Right atrium auricular region (tissue), 2 donors: ENCODE measurements at places on chromosomes 7 and 10.

- DNase-seq, result no peak
Observed at GRCh38 chr10:119940487-119940886, 48.0 kb downstream of the SEC23IP start.

- no peak for DNase-seq
Observed at GRCh38 chr7:125746510-125746909, 816.9 kb upstream of the POT1 start.

DNA sequence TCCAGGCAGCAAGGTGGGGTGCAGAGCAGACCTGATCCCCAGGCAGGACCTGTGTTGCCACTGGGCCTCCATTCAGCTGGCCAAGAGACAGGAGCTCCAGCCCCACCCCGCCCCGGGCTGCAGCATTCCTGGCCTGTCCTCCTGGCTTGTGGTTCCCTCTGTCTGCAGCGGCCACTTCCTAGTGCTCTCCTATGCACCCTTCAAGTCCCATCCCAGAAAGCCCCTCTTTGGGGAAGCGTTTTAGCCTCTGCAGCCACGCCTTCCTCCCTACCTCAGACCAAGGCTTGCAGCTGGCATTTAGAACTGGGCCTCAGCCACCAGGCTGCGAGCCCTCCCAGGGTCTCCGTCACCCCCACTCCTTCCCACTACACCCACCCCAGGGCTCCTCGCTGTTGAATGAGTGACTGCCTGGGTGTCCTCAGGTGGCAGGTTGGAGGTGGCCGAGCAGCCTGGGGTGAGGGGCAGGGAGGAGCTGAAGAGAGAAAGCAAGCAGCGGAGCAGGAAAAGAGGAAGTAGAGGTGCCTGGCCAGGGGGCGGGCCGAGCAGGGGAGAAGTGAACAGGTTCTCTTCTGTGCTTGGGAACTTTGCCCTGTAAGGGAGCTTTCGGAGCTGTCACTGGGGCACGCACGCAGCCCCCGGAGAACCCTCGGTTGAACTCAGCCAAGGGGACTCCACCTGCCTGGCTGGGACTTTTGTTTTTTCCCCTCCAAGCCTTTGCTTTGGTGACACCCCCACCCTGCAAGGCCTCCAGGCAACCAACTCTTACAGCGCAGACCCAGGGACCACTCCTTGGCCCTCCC, 109.1 kb upstream of the TNRC18 start:
- no peak for DNase-seq

GRCh38 chr7:5693529-5693928, 87.9 kb downstream of the RNF216 start:
- no peak for DNase-seq

DNA sequence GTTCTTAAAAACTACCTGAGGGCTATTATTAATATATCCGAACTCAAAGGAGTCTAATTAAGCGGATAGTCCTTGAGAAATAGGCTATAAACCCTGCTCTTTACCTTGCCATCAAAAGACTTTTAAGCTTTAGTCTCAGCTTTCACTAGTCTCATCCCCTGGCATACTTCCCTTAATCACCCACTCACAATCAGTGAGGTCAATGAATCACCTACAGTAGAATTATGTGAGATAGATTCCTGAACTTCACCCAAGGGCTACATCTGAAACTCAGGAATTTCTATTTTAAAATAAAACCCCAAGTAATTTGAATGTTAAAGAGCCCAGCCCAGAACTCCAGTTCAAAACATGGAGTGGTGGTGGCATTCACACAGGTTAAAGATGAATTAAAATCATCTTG, 108.7 kb downstream of the ETV1 start:
- DNase-seq, result no peak

GRCh38 chr7:107326061-107326460, 143.8 kb upstream of the GPR22 start:
- DNase-seq, result no peak

- DNase-seq, result no peak
Observed at GRCh38 chr7:141990011-141990725, 5.5 kb upstream of the MGAM start.

- no peak for DNase-seq
Observed at GRCh38 chr10:86110156-86110786, 256.3 kb downstream of the GRID1 start.

DNA sequence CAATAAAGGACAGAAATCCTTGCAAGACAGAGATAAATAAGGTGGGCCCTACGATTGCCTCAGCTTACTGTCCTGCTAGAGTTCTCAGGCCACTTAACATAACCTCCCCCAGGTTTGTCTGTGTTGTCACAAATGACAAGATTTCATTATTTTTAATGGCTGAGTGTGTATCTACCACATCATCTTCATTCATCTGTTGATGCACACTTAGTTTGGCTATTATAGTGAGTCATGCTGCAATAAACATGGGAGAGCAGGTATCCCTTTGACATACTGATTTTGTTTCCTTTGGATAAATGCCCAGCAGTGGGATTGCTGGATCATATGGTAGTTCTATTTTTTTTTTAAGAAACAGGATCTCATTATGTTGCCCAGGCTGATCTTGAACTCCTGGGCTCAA, 60.6 kb downstream of the PRTFDC1 start:
- no peak for DNase-seq

GRCh38 chr10:125868372-125868975, 12.6 kb downstream of the DHX32 start:
- DNase-seq, result no peak

GRCh38 chr7:132162556-132163144, 413.6 kb downstream of the PLXNA4 start:
- no peak for DNase-seq

DNA sequence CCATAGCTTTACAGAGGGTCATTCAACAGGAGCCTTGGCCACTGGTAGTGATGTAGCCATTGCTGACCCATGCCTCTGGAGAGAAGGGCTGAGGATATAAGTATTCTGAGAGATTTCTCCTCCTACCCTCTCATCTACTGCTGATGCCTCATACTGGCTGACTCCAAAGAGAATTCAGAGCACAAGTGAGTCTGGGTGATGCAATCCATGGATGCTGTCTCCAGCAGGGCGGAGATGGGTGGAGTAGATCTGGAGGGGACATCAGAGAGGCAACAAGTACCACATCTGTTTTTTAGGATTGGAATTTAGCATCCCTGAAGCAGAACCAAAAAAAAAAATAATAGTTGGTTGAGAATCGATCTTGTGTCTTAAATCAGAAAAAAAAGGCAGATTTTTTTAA, 705.7 kb upstream of the CELF2 start:
- no peak for DNase-seq

DNA sequence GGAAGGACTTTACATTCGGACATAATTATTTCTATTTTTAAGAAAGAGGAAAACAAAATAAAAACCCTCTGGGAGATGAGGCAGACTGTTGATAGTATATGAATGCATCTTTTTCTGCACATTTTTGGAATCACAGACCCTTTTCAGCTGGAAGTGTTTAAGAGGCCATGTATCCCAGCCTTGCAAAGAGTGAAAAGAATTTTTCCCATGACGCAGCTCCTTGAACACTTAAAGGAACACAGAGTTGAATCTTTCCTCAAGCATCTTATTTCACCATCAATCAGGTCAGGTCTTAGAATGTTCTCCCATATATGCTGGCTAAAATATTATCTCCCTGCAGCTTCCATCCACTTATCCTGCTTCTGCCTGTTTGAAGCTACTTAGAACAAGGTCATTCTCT, 45.9 kb upstream of the PAPSS2 start:
- DNase-seq, result no peak

- peak; percentile 67 for DNase-seq
Observed at GRCh38 chr10:128047991-128048818, 78.0 kb downstream of the MKI67 start.

DNA sequence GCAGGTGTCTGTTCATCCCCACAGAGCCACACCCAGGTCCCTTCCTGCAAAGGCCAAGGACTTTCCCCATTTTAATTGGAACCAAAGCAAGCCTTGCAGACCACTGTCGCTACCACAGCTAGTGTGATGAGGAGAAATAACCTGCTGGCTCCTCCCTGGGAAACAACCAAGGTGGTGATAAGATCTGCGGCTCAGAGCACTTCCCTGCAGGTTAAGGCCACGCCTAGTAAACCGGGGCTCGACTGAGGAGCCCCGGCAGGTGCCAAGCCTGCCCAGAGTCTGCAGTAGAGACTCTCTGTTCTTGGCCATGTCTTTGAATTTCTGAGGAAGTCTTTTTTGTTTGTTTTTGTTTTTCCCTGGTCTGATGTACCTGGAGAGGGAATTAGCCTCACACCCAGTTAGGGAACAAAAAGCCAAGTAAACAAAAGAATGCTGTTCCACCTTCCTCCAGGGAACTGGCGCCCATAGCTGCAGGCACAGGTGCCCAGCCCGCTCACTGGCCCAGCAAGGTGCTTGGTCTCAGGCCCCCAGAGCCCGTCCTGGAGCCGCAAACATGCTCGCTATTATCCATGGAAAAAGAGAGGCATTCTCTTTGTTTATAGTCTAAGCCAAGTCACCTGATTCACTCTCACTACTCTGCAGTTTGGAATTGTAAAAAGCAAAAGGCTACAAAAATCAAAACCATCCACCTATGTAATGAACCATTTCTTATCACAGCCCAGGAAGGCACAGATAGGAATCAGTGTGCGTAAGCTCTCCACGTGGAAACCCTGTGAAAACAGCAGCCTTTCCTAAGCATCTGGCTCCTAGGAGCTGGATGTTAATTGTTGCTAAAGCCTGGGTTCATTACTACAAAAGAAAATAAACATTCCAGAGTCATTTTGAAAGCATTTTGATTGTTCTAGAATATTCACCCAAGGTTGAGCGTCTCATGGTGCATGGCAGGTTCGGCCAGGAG, 2.7 kb downstream of the GPR146 start:
- DNase-seq, result no peak

DNA sequence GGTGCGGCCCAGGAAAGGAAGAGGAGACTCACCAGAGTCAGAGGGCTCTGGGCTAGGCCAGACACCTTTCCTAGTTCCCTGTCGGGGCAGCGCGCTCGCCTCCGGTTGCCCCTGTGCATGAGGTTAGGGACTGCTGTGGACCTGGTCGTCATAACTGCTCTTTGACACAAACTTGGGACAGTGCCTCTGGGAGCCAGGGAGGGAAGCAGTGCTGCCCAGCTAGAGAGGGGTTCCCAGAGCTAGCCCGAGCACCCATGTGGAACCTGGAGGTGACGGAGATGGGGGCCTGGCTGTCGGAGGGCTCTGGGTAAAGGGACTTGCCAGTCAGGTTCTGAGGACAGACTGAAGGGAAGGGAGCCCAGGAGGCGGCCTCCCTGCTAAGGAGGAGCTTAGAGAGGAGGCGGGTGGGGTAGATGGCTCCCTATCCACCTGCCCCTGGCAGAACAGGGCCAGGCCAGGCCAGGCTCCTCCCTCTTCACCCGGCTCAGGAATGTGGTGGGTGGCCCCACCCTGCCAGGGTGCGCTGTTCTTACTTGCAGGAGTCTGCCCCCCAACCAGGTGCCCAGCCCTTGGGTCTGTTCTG, 29.7 kb downstream of the AGAP3 start:
- no peak for DNase-seq

- DNase-seq, result no peak
Observed at GRCh38 chr10:74518061-74518460, 308.3 kb upstream of the KAT6B start.

DNA sequence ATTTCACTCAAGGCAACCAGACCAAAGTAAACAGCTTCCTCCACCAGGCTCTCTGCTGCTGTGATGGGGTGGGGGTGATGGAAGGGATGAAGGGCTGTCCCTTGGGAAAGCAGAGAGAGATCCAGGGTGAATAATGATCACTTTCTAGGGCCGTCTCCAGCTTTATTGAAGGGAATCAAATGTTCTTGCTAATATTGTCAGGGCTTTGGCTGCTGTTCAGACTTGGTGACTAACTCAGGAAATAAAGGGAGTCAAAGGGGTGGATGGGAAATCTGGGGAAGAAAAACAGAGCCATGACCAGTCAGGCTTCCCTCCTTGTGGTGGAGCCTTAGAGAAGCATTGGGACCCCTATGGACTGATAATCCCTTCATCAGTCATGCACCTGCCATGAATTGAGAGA, 196.2 kb upstream of the AGK start:
- no peak for DNase-seq

DNA sequence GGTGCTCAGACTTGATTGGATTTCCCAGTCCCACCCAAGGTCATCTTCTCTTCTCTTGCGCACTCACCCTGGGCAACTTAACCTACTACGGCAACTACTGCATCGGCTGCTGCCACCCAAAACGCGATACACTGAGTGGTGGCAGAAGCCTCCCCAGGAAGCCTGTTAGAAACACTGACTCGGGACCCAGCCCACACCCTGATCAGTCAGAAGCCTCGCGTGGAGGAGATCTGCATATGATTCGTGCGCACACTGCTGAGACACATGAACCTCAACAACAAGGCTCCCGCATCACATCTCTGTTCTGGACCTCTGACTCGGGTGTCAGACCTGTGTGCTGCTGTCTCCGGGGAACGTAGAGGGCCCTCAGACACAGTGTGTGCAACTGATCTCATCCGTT, 419.5 kb downstream of the PAXIP1 start:
- DNase-seq, result no peak

DNA sequence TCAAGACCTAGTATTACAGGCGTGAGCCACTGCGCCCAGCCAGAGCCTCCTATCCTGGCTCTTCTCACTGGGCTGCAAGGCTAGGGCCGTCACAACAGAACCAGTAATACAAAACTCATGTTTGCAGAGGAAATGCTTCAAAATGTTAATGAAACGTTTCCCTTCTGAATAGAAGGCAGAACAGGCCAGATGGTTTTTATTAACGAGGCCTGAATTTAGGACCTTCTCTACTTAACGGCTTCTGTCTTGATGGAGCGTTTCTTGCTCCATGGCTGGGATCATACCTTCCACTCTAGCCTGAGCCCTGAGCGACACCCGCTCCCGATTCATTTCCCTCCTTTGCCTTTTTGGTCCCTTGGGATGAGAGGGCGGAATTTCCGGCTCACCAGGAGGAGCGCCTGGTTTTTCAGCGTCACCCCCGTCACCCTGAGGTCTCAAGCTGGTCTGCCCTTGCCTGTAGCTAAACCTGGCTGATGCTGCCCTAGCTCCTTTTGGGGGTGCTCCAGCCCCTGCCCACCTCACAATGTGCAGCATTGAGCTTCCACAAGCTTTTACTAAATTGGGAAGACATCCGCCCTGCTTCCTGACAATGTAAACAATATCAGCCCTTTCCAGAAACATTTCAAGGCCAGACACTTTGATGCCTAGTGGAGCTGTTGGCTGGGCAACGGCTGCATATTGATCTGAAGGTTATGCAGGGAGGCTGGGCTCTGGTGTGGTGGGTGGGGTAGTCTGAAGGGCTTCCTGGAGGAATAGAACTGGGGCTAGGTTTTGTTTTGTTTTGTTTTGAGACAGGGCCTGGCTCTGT, 5.2 kb downstream of the CLIP2 start:
- DNase-seq, result peak; percentile 77
